ENCODE measurements at places on chromosomes 5 and 9. TPM values are rescaled to one million over a fixed set of nuclear protein-coding genes. Genes with fewer than 3 reads are reported as not detected.

Gene OSTF1
- total RNA-seq = 74.2 TPM

Gene SLC36A3
- total RNA-seq = not detected

Gene PTPN3
- total RNA-seq = 16.9 TPM

Gene GPRIN1
- total RNA-seq = 0.97 TPM

Gene DRD1
- 1.5 TPM for total RNA-seq

Gene THBS4
- 4.2 TPM for total RNA-seq

Gene FBXO10
- total RNA-seq = 3.9 TPM

Gene PRSS3
- 1.3 TPM for total RNA-seq

Gene ZNF454
- total RNA-seq = 5.6 TPM

Gene SIT1
- 0.92 TPM for total RNA-seq

Gene EQTN
- 1.5 TPM for total RNA-seq

Gene LRRC26
- 5.2 TPM for total RNA-seq

Gene HK3
- total RNA-seq = 111 TPM

Gene GALT
- 53.0 TPM for total RNA-seq

Gene ERMP1
- total RNA-seq = 21.5 TPM

Gene NADK2
- 37.9 TPM for total RNA-seq

Gene ANKDD1B
- 9.4 TPM for total RNA-seq

Gene IL5
- total RNA-seq = not detected

Gene FOXD4L4
- not detected for total RNA-seq

Gene PRR16
- total RNA-seq = 5.9 TPM

Gene PCDHGB2
- 4.6 TPM for total RNA-seq

Gene DMXL1
- 125 TPM for total RNA-seq

Gene NRG2
- 3.0 TPM for total RNA-seq

Gene DNM1
- total RNA-seq = 8.2 TPM

Gene OR1J2
- total RNA-seq = not detected

Gene AGXT2
- total RNA-seq = not detected

Gene ARSI
- total RNA-seq = 15.4 TPM

Gene ZNF346
- total RNA-seq = 12.1 TPM

Gene QRFP
- total RNA-seq = not detected

Gene ANKRD18A
- total RNA-seq = 6.7 TPM

Gene CCDC152
- total RNA-seq = 0.98 TPM

Gene LHX3
- total RNA-seq = not detected

Gene RFESD
- 6.4 TPM for total RNA-seq

Gene KIF4B
- total RNA-seq = not detected

Gene OBP2B
- total RNA-seq = not detected

Gene SPATA31D4
- not detected for total RNA-seq

Gene AFAP1L1
- 40.6 TPM for total RNA-seq

Gene ZDHHC11B
- 6.9 TPM for total RNA-seq

Gene CCDC183
- 4.6 TPM for total RNA-seq

Gene REEP2
- 1.1 TPM for total RNA-seq

Gene SPAAR
- 6.7 TPM for total RNA-seq

Gene ANKRD34B
- 0.34 TPM for total RNA-seq

Gene NEURL1B
- 26.4 TPM for total RNA-seq

Gene ZNF354C
- 3.9 TPM for total RNA-seq

Gene GCNT4
- 2.8 TPM for total RNA-seq

Gene BSPRY
- total RNA-seq = 12.7 TPM

Gene LCN2
- total RNA-seq = 281 TPM

Gene LVRN
- 0.94 TPM for total RNA-seq

Gene PCDHA9
- total RNA-seq = 0.49 TPM

Gene FYB1
- 33.9 TPM for total RNA-seq

Gene GABRA1
- total RNA-seq = not detected

Gene C9orf153
- 2.7 TPM for total RNA-seq

Gene CENPK
- total RNA-seq = 5.6 TPM

Gene GCNT1
- 10.6 TPM for total RNA-seq

Gene ZNF366
- total RNA-seq = 4.3 TPM
